ENCODE measurements at places on chromosomes 6 and 20.

DNA sequence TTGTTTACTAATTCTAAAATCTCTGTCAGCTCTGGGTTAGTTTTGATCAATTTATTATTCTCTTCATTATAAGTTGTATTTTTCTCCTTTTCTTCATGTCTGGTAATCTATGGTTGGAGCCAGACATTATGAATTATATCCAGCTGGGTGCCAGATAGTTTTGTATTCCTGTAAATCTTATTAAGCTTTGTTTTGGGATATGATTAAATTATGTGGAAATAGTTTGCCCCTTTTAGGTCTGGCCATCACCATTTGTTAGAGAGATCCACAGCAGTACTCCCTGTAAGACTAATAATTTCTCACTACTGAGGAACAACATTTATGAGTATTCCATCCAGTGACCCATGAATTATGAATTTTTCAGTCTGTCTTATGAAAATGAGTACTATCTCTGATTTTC is 20.9 kb upstream of the SLC17A1 start:
- no peak for DNase-seq

GRCh38 chr6:169224185-169224695 is 29.4 kb downstream of the THBS2 start:
- DNase-seq, result no peak

- no peak for DNase-seq
These were observed 32.5 kb upstream of the NKAIN2 start for GRCh38 chr6:123771126-123771525.

DNA sequence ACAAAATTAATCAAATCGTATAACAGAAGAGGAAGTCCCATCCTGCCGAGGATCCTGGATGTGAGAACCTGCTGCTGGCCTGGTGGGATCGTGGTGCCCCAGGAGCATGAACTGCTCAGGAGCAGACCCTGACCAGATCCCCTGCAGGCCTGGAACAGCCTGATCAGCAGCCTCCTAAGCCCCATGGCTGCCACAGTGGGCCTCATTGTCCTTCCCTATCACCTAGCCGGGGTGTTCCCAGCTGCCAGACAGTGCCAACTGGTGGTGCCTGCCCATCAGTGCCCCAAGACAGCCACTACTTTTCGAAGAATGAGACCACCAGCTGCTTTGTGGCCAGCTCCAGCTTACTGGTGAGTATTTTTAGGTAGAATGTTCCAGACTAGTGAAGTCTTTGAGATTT is 19.6 kb upstream of the MAS1L start:
- no peak for DNase-seq

- no peak for DNase-seq
These were observed 2.8 kb downstream of the ACSS1 start for GRCh38 chr20:25054995-25055629.

- no peak for DNase-seq
These were observed 102.4 kb upstream of the HSF2 start for GRCh38 chr6:122297010-122297409.

- DNase-seq, result no peak
These were observed 21.2 kb upstream of the HLA-B start for GRCh38 chr6:31378062-31378720.

DNA sequence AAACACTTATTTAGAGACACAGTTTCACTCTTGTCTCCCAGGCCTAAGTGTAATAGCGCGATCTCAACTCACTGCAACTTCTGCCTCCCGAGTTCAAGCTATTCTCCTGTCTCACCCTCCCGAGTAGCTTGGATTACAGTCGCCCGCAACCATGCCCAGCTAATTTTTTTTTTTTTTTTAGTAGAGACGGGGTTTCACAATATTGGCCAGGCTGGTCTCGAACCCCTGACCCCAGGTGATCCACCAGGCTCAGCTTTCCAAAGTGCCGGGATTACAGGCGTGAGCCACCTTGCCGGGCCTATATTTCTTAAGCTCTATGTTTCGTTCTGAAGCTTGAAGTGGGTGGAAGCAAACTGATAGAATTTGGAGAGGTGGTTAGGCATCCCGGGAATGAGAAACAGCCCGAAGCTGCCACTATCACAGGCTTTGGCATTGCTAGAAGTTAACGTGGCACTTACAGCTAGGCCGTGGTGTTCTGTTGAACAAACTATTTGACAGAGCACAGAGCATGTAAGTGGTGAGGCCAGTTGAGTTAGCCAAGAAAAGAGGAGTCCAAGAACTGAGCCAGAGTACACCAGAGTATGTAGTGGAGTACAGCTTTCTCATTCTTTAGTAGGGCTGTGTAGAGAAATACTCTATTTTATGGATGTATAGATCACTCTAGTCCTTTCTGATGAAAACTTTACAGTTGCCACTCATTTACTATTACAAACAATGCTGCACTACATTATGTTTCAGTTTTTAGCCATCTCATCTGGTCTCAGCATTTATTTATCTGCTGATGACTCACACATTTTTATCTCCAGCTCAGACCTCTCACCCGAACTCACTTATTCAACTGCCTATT is 62.0 kb upstream of the HFE start:
- DNase-seq, result no peak

- DNase-seq, result no peak
These were observed 50.5 kb downstream of the SCAND1 start for GRCh38 chr20:35903843-35904242.

DNA sequence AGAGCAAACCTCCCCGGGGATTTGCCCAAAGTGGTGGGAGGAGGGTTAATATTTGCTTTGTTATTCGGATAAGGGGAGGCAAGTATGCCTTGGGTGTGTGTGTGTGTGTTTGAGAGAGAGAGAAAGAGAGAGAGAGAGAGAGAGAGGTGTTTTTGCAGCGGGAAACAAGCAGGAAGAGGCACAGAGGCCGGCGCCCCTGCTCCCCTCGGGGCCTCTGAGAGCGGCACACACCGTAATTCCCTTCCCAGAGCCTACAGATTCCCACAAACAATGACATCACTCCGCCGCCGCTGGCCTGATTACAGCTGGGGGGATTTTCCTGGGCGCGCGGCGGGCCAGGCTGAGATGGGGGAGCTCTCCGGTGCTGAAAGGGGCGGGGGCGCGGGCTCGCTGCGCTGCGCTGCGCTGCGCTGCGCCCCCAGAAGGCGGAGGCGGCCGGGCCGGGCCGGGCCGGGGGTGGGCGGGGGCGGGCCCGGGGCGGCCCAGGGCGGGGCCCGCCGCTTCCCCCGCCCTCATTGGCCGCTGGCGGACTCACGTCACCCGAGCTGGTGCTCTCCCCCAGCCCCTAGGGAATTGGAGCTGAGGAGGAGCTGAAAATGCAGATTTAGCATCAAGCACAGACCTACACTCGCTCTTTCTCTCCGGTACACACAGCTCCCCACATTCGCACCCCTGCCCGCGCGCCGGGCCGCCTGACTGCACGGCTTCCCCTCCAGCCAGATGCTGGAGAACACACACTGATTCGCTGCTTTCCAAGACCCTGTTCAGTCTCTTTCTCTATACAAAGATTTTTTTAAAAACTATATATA is at the start of gene PCSK2:
Gene PCSK2 (plus strand): TSS at position 631 of the 809 bp plus-strand sequence. CDS start 266 bp downstream, outside the sequence.
- no peak for DNase-seq

DNA sequence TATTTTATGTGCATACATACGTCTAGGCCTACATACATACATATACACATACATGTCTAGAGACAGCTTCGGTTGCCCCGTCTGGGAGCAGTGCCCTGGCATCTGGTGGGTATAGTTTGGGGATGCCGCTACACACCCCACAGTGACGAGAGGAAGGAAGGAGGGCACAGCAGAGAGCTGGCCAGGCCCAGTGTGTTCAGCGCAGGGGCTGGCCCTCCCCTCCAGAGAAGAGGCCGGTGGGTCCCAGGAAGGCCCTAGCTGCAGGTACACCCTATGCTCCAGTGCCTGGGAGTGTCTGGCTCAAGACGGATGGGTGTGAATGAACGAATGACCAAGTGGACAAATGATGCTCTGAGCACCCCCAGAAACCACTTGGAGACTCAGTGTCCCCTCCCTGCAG is 284.6 kb downstream of the CDH4 start:
- DNase-seq, result no peak

DNA sequence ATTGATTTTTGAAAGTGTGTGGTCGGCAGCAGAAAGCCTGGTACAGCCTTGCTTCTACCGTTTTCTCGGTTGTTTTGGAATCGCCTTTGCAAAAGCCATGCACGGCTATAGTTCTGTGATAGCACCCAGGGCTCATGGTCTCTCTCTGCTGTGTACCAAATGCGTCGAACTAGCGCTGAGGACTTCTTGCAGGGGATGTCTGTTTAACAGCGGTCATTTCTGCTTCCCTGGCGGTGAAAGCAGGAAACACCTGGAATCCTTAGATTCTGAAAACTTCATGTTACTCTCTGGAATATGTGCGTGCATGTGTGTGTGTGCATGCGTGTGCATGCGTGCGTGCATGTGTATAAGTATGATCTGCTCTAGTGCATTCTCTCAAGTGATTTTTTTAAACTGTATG is 26.1 kb upstream of the GCNT2 start:
- no peak for DNase-seq

DNA sequence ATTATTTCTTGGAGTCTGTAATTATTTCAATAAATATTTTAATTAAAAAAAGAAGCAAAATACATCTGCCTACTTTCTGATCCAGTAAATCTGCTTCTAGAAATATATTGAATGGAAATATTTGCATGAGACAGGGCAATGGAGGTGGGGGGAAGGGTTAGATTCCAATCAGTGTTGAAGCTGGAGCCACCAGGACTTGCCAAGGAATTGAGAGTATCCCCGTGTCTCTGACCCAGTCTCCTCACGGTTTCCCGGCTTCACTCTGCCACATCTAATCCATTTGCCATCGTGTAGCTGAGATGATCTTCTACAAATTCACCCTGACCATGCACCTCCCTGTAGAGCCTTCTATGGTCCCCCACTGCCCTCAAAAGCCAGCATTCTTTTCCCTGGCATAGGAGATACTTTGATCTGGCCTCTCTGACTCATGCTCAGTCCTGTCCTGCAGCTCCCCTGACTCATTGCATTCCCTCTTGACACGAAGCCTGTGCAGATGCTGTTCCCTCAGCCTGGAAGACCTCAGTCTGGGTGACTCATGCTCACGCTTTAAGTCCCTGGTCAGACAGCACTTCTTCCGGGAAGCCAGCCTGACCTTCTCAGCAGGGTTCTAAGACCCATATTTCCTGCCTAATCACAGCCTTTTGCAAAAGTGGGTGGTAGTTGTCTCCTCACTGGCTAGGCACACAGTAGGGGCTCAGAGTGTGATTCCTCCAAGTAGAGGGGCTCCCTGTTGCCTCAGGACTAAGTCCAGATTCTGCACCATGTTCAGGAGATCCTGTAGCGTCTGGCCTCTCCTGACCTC is 23.0 kb upstream of the FKBP1A start:
- DNase-seq, result no peak

DNA sequence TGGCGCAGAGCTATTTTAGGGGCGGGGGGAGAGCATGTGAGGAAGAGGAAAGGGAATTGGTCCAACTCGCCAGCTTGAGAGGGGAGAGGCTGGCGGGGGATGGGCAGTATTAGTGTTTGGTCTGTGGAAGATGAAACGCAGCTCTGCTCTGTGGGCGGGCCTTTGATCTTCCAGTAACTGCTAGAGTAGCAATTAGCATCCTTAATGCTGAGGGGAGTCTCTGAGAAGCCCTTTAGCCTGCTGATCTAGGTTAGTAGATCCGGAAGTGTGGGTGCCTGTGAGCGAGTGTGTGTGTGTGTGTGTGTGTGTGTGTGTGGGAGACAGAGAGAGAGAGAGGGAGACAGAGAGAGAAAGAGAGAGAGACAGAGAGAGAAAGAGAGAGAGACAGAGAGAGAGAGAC is 117.2 kb upstream of the BACH2 start:
- peak; percentile 81 for DNase-seq

DNA sequence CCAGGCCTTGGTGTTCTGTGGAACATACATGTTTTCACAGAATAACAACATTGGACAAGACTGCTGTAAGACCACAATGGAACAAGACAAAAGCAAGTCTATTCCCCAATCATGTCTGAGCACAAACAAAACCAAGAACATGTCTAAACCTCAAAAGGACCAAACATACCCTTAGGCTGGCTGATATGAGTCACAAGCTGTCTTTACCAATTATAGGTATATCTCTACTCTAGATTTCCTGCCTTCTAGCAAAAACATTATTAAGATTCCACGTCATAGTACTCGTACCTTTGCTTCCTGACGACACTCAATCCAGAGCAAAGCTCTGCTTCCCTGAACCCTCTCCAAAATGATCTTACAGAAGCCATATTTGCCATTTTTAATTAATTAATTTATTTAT is 15.4 kb upstream of the L3MBTL1 start:
- DNase-seq, result no peak

DNA sequence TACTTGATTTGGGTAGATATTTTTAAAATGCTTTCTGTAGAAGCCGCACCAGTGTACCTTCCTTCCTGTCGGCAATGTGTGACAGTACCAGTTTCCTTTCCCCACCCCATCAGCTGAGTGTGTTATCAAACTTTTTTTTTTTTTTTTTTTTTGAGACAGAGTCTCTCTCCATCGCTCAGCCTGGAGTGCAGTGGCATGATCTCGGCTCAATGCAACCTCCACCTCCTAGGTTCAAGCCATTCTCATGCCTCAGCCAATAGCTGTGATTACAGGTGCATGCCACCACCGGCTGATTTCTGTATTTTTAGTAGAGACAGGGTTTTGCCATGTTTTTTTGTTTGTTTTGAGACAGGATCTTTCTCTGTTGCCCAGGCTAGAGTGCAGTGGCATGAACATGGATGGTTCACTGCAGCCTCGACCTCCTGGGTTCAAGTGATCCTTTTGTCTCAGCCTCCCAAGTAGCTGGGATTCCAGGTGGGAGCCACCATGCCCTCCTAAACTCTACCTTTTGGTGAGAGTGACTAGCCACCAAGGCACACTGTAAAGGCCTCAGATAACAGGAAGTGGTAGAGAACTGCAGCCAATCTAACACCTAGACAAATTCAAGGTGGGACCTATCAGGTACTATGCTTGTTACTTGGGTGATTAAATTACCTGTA is 26.5 kb upstream of the ZBTB22 start:
- peak; percentile 72 for DNase-seq

- no peak for DNase-seq
These were observed 392.8 kb downstream of the ADGRB3 start for GRCh38 chr6:69027861-69028260.

DNA sequence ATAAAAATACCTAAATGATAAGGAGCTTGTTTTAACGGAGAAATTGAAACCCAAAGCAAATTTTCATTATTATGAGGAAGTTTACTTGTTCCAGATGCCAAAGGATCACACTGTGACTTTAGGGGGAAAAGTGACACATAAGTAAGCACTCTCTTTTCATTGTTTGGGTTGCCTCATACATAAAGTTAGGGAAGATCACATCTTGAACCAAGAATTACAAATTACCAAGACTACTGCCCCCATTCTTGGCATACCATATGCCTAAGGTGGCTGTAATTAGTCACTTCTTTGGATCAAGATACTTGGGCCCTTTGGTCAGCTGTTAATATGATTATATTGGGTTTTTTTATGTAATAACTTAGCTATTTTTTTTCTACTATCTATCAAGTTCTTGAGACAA is 269.0 kb downstream of the COL12A1 start:
- DNase-seq, result no peak

- peak; percentile 33 for DNase-seq
These were observed 36.2 kb downstream of the SUN5 start for GRCh38 chr20:32967961-32968457.

GRCh38 chr6:153411070-153411648 is 280.1 kb upstream of the RGS17 start:
- DNase-seq, result no peak
